ENCODE measurements at places on chromosomes 16 and 17. TPM values are rescaled to one million over a fixed set of nuclear protein-coding genes. Genes with fewer than 3 reads are reported as not detected.

Gene KCNH4
- 0.05 TPM for total RNA-seq

Gene PRAC2
- not detected for total RNA-seq

Gene CPHXL2
- total RNA-seq, result not detected

Gene PMP22
- total RNA-seq, result 271 TPM

Gene IQCK
- total RNA-seq, result 36.1 TPM

Gene TM4SF5
- total RNA-seq, result not detected

Gene HCFC1R1
- 32.6 TPM for total RNA-seq

Gene GNAO1
- total RNA-seq, result not detected

Gene C16orf96
- total RNA-seq, result not detected

Gene KRT10
- 24.8 TPM for total RNA-seq

Gene SPN
- not detected for total RNA-seq

Gene ADAP2
- total RNA-seq, result 0.68 TPM

Gene KRTAP1-5
- 0.29 TPM for total RNA-seq

Gene UMOD
- total RNA-seq, result not detected

Gene SLC5A11
- total RNA-seq, result 0.29 TPM

Gene GDPD1
- 3.0 TPM for total RNA-seq

All from glomerular endothelial cell (primary cell).